ENCODE measurements at places on chromosomes 12 and 14.
A peak's percentile ranks its signal among the peaks of the same experiment; 100 is the strongest.

- DNase-seq = no peak
Observed at GRCh38 chr12:11693067-11693466, 43.6 kb downstream of the ETV6 start.

GRCh38 chr12:51622564-51622963 lies 31.5 kb downstream of the SCN8A start:
- DNase-seq = no peak

- no peak for DNase-seq
Observed at GRCh38 chr14:103521951-103522563, 573 bp downstream of the CKB start.

DNA sequence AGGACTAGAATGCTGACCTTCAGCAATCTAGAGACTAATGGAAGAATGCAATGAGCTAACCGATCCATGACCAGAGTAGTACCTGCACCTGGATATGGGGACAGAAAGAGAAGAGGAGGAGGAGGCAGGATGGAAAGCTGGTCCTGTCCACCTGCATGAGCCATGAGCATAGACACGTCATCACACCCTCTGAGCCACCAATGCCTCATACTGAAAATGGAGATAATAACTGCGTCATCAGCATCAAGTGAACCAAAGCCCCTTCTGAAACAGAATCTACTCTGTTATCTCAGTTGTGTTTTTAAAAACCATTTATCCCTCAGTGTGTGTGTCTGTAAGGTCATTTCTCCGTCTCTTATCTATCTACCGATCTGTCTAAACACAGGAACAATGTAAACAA lies 327.0 kb downstream of the BCL11B start:
- DNase-seq = no peak

DNA sequence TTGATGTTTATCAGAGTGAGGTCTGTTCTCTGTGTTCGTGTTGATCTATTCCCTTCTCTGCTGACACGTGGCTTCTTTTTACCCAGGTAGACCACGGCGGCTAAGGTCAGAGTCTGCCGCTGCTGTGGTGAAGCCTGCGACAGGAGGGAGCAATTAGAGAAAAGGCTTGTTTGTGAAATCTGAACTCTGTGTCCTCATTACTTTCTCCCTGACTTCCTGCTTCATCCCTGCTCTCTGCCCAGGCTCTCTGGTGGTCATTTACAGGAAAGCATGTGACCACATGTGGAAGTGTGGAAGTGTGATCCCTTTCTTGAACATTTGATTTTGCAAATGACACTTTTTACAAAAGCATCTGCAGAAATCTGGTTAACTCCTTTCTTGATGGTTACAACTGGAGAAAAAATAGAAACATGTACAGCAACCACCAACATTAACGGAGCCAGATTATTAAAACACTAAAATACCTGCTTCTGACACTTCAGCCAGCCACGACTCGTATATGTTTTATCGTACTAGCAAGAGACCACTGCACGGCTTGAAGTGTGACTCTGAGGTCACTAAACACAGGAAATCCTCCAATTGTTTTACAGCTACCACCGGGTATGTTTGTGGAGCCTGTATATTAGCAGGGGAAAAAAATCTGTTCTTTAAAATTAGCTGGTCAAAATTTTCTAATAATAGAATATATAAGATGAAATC lies 388.6 kb upstream of the TMPO start:
- DNase-seq = no peak

DNA sequence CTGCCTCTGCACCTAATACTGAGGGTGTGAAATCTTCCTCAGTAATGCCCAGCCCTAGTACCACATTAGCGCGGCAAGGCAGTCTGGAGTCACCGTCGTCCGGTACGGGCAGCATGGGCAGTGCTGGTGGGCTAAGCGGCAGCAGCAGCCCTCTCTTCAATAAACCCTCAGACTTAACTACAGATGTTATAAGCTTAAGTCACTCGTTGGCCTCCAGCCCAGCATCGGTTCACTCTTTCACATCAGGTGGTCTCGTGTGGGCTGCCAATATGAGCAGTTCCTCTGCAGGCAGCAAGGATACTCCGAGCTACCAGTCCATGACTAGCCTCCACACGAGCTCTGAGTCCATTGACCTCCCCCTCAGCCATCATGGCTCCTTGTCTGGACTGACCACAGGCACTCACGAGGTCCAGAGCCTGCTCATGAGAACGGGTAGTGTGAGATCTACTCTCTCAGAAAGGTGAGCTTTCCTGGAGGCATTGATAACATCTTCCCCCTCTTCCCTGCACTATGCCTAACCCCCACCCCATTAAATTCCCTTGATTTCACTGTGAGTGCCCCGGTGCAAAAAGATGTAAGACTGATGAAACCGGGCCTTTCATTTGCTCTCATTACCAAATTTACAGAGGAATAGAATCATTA lies 291.4 kb downstream of the NAV3 start:
- no peak for DNase-seq

- no peak for DNase-seq
Observed at GRCh38 chr12:58701536-58701935, 218.8 kb downstream of the LRIG3 start.

DNA sequence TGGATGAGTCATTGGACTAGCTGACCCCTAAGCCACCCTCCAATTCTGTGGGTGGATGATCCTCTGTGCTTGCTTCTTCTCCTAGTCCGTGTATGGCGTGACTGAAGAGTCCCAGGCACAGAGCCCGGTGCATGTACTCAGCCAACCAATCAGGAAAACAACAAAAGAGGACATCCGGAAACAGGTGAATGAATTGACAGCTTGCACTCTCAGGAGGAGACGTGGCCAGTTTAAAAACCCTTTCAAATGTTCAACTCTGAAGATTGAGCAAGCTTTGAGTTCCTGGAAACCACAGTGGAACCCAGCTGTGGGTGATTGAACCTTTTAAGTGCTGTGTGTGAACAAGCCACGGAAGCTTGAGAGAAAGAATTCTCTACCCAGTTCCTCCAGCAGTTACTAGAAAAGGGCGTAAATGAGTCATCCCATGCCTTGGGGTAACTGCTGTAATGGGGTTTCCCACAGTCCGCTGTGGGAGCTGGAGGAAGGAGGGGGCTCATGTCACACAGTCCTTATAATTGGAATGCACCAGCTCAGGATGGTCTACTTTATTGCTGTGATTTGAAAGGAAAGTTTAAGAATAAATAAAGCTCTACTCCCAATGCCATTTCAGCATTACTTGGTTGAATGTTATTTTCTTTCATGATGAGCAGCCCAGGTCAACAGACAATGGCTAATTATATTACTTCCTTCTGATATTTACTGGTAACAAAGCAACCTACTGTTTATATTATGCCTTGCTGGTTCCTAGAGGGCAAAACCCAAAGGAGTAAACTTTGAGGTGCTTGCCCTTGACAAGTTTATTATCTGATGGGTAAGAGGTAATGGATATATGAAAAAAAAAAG lies 417.0 kb downstream of the DPF3 start:
- peak; percentile 17 for DNase-seq

- DNase-seq = no peak
Observed at GRCh38 chr12:57216921-57217879, 606 bp downstream of the NXPH4 start.
